ENCODE measurements at places on chromosomes 1 and 21. TPM values are rescaled to one million over a fixed set of nuclear protein-coding genes. Genes with fewer than 3 reads are reported as not detected.

- no peak for DNase-seq
These were observed 38.0 kb downstream of the ERG start for GRCh38 chr21:38460171-38460742.

- DNase-seq, result no peak
These were observed 288.4 kb upstream of the DEPDC1 start for GRCh38 chr1:68785328-68785727.

DNA sequence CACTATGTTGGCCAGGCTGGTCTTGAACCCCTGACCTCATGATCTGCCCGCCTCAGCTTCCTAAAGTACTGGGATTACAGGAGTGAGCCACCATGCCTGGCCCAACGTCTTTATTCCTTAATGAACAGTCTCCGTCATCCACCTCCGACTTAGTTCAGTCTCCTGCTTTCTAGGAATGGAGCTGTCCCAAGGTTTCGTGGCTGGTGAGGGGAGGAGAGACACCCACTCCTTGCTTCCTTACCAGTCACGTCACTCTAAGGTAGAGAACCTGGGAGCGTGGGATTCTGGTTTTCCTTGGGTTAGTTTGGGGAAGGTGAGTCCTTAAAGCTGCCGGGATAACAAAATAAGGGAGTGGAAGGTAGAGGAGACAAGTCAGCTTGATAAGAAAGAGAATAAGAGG, 55.0 kb upstream of the ATP2B4 start:
- no peak for DNase-seq

Gene REN
- total RNA-seq, result not detected

GRCh38 chr1:183493540-183494245, 21.4 kb downstream of the SMG7 start:
- no peak for DNase-seq

Gene EXOSC10
- total RNA-seq, result 20.4 TPM

Gene ACADM
- 357 TPM for total RNA-seq

DNA sequence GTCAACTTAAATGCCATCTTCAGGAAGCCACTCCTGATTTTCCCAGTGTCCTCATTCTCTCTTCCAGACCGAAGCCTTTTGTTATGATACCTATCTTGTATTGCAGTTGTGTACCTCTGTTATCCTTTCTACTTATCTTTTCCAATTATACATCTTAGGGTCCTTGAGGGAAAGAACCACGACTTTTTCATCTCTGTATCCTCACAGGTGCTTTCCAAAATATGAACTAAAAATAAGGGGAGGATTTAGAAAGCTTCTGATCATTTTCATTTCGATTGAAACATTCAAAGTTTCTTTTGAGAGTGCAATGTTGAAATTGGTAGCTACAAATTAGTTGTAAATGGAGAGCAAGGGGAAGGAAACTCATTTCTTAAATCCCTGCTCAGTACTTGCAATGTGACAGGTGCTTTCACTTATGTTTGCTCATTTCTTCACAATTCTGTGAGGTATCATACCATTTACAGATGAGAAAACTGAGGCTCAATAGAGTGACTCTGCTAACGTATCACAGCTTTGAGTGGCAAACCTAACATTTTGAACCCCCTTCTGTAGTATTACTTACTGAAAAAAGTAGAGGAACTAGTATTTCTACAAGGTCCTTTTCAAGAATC, 24.2 kb downstream of the SLC19A2 start:
- no peak for DNase-seq

GRCh38 chr1:17161137-17161740, 42.0 kb upstream of the PADI2 start:
- DNase-seq, result no peak

- no peak for DNase-seq
These were observed 52.8 kb downstream of the SPSB1 start for GRCh38 chr1:9345471-9345870.

Gene DENND2D
- 1.3 TPM for total RNA-seq

DNA sequence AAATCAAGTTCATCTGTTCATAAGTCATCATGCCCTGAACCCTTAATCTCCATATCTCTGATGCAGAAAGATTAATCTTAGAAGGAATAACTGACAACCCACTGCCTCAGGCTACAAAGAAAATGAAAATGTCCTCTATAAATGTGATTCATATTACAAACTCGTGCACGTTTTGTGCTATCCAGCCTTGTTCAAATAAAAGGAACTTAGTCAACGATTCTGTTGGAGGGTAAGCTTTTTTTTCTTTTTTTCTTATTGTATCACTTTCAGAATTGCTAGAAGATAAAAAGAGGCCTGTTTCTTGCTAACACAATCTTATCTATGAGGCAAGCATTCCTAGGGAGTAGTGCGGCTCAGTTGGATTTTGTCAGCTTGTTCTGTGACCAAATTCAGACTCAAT, 228.4 kb downstream of the TM2D1 start:
- DNase-seq, result no peak

Gene TRIM17
- 0.50 TPM for total RNA-seq

DNA sequence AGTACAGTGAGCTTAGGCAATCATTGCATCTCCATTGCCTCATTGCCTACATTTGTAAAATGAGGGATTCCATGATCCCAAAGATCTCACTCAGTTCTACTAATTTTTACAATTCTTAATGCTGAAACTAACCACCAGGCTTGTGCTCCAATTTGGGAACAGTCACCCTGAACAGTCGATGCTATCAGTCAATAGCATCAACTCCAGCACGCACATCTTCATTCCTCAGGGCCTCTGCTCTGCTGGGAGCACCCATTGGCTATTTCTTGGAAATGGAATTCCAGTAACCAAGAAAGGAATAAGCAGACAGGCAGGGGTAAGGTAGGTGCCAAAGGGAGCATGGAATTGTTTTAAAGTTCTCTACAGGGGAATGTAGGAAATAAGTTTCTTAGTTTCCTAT, 14.2 kb upstream of the ACKR1 start:
- no peak for DNase-seq

DNA sequence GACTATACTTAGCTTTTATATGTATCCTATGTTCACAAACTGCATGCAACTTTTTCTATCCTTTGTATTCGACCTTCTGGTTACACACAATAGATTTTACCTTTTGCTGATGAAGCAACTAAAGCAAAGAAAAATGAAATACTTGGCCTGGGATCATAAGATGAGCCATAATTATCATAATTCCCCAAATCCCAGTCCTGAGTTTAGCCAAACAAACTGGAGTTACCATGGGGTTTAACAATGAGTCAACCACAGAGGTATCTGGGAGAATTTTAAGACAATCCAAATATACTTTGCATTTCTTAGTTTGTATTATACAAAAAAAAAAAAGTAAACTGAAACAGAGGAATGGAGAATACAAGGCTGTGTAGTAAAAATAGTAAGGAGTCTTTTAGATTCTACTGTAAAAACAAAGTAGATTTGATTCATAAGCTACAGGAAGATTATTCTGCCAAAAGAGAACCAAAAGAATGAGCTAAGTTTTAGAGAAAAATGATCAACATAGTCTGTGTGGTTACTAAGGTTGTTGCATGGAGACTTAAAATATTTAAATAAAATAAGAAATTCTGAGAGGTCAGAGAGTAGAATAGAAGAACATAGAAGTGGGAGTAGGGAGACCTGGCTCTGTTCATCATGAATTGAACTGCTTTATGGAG, 60.4 kb upstream of the GORAB start:
- no peak for DNase-seq

Measured in left ventricle myocardium superior (tissue), 1 donor.